ENCODE measurements at places on chromosomes 7 and 10.

- no peak for DNase-seq
These were observed 71.6 kb downstream of the SH2D4B start for GRCh38 chr10:80609331-80609730.

GRCh38 chr10:91756286-91756685, 41.9 kb upstream of the TNKS2 start:
- DNase-seq = no peak

DNA sequence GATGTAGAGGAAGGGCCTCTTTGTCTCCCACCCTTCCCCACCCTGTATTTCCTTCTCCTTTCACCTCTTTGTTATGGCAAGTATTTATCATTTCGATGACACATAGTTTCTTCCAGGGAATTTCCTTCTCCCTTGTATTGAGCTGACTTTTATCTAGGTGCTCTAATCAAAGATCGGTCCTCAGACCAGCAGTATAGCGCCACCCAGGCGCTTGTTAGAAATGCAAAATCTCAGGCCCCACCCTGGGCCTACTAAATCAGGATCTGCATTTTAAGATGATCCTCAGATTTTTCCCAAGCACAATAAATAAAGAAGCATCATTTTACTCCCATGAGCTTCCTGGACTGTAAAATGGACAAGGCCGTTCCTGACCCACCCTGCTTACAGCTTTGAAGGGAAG, 12.0 kb upstream of the GOT1 start:
- DNase-seq = no peak

- DNase-seq = no peak
These were observed 39.4 kb upstream of the RET start for GRCh38 chr10:43037440-43037839.

DNA sequence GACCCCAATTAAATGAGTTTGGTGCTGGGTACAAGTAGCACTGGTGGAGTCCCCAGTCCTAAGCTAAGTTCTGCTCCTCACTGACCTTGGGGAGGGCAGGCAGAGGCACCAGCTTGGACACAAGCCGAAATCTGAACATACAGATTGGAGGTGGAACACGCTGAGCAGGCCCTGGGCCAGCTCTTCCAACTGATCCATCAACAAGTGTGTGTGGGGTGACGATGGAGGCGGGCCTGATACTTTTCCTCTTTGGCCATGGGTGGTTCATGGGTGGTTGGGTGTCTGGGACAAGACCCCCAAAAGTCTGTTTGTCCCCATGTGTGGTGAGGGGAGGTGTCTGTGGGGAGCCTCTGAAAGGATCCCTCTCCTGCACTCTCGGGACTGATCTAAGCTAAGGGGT, 1.9 kb downstream of the ADCYAP1R1 start:
- no peak for DNase-seq

DNA sequence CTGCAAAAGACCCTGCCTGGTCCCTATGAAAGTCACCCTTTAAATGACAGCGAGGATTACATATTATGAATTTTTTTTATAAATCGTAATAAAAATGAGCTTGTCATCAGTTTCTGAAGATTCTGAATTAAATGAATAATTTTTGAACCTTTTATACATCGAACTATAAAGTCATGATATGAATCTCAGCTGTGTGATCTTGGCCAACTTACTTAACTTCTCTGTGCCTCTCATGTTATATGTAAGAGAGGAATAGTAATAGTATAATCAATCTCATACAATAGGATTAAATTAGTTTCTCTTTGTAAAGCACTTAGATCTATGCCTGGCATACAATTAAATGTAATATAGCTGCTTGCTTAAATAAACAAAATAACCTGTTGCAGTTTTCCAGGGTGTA, 5.3 kb upstream of the ATOH7 start:
- no peak for DNase-seq

- no peak for DNase-seq
These were observed 33.6 kb downstream of the GHRHR start for GRCh38 chr7:30997316-30997715.

- no peak for DNase-seq
These were observed 2.2 kb downstream of the FGFR2 start for GRCh38 chr10:121595806-121596688.

DNA sequence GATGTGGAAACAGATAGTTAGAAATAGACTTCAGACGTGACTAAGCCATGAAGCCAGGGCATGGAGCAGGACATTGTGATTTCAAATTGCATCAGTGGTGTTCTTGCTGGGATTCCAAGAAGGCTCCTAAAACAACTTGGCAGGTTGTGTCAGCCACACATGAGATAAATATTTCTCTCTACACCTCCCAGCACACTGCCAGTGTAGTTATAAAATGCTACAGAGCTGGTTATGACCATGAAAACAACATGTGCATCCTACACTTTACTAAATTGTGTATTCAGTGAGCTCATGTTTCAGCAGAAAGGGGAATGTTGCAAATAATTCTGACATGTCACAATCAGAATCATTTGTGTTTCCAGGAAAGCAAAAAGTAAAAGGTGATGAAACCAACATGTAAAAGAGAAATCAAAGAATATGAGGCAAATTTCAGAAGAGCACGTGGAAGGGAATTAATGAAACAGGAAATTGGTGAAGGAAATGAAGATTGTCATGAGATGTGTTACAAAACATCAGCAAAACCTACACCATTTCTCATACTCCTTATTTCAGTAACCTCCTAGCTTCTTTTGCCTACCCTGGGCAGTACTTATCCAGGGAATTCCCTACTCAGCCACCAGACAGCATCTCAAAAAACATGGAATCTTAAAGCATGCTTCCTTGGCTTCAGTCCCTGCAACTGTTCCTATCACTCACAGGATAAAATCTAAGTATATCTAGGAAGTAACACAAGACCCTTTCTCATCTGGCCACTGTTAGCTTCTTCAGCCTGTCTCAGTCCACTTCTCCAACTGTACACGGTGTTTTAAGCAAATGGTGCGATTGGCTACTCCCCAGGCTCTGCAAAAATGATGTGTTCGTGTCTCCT, 5.8 kb upstream of the CYP3A7 start:
- DNase-seq = no peak

DNA sequence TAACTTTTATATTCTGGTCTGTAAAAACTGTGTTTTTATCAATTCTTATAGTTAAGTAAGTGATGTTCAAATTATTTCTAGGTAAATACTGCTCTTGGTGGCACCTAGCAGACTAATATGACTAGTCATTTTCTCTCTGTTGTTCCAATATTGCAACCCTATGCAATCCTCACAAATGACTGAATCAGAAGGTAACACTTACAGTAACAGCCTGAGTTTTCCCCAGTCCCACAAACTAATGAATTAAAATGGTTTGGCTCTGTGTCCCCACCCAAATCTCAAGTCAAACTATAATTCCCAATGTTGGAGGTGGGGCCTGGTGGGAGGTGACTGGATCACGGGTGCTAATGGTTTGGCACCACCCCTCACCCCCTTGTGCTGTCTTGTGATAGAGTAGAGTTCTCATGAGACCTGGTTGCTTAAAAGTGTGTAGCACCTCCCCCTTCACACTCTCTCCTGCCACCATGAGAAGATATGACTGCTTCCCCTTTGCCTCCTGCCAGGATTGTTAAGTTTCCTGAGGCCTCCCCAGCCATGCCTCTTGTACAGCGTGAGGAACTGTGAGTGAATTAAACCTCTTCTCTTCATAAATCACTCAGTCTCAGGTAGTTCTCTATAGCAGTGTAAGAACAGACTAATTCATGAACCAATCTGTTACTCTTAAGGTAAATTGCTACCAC, 43.5 kb downstream of the MTPN start:
- DNase-seq = no peak

All from urothelium cell line (cell line).